ENCODE measurements at places on chromosomes 1 and 21.

GRCh38 chr1:55786396-55786795 is 571.2 kb upstream of the USP24 start:
- DNase-seq = no peak

- no peak for DNase-seq
These were observed 21.5 kb downstream of the NDUFS5 start for GRCh38 chr1:39047374-39048229.

DNA sequence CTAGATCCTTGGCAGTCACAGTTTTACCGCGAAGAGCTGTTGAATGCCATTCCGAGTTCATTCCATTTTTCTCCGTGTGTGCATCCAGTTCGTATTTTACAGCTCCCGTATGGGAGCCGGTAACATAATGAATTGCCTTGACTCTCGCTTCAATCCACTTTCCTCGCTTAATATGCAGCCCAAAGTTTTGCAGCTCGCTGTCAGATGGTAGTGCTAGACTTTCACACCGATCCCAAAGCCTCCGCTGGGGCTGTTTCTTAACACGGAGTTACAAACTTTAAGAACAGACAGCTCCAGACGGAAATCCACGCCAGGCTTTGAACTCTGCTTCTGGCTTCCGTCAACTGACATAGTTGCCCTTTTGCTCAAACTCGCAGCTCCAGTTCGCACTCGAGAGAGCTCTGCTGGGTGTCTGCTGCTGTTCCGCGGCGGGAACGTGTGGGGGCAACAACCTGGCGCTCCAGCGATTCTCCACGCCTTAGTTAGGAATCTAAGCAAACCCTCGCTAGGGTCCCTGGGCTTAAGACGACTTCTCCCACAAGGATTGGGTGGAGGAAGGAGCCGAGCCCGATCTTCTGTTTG is 3.5 kb upstream of the ARID1A start:
- DNase-seq = peak; percentile 88

- no peak for DNase-seq
These were observed 18.6 kb downstream of the ABCG1 start for GRCh38 chr21:42237577-42237976.

DNA sequence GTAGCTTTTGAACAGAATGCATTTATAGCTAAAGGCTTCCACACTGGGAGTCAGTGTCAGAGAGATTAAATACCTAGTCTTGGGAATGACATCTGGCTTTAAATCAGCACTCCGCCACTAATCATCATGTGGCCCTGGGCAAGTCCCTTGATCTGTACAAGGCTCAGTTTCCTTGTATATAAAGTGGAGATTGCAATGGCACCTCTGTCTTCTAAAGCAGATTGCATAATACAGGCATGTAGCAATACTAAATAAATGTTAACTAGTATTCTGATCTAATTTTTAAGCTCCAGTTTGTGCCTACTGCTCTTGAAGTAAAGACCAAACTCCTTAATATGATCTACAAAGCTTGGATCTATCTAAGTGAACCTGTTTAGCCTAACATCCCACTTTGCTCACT is 249.4 kb downstream of the PLPP3 start:
- DNase-seq = no peak

DNA sequence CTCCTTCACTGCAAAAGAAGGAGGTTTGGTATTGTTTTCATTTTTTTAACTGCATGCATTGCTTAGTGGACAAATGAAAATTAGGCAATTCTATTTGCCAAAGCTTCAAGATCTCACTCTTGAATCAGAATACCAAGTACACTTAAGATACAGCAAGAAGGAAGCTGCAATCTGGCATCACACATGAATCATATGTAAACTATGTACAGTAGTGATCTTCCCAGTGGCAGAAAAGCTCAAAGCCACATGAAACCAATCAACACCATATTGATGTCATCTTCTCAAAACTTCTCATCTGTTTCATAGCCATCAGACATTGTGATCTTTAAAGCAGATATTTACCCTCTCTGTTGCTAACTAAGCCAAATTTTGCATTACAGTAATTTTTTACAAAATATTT is 550.1 kb downstream of the LTN1 start:
- DNase-seq = no peak

DNA sequence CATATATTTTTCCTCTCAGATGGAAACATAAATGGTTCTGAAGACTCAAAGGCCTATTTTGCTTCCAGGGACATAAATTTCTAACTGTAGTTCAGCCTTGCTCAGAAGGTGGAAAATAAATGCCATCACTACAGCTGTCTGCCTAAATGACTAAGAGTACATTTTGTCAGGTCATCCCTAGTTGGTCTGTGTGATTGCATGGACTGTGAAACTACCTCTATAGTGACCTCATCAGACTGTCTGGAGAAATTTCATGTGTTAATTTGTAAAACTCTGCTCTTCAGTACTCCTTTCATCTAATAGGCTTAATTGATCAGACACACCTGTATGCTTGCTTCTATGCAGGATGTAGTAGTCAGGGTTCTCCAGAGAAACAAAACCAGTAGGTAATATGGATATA is 886.9 kb downstream of the AMY1C start:
- DNase-seq = no peak

GRCh38 chr1:65650682-65651081 is 142.0 kb upstream of the PDE4B start:
- DNase-seq = no peak

DNA sequence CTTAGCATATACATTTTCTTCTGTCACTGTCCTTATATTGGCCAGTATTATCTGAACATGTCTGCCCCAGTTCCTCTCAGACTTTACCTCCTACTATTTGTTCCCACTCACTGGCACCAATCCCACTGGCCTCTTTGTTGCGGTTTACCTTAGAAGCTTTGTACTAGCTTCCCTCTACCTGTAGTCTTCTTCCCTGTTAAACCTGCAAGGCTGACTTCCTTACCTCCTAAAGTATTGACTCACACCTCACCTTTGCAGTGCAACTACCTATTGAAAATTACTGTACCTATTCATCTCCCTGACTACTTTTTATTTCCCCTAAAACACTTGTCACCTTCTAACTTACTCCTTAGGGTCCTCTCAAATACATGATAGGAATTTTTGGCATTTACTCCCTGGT is 111.1 kb downstream of the CLEC20A start:
- no peak for DNase-seq

DNA sequence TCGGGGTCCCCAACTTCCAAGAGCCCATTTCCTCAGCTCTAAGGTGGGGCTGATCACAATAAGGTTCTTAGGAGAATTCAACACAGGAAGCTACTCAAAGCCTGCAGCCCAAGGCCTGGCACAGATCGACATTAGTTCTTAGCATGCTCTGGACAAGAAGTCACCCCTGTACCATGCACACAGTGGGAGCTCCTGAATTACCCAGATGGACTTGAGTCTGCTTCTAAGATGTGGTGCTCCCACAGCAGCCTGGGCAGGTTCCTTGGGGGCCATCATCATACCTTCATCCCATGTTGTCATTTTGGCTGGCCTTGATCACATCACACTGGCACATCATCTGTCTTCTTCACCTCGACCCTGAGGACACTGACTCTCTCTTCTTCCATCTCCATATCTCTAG is 153.3 kb upstream of the VAMP3 start:
- DNase-seq = peak; percentile 9

GRCh38 chr1:213200630-213201029 is 149.6 kb downstream of the RPS6KC1 start:
- DNase-seq = no peak

GRCh38 chr1:234458352-234459017 is 20.5 kb downstream of the TARBP1 start:
- no peak for DNase-seq

GRCh38 chr1:77057994-77058585 is 161.1 kb downstream of the PIGK start:
- DNase-seq = no peak

DNA sequence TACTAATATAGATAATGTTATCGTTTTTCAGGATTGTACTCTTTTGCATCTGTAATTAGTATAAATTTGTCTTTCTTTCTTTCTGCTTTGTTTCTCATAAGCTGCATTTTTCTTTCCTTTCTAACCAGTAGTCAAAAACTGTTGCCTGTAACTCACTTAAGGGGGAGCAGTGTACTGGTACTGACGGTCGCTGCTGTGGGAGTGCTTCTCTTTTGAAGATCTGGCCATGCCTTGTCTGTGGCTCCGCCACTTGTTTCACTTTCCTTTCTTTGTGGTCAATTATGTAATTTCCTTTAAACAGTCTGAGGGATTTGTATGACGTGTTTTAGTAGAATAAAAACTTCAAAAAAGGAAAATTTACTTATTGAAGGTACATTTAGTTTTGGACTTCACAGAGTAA is 37.0 kb downstream of the MIA3 start:
- DNase-seq = no peak

- DNase-seq = no peak
These were observed 40.8 kb upstream of the KCTD3 start for GRCh38 chr1:215526147-215526845.

GRCh38 chr1:65420590-65421350 is at the start of the genes LEPR and LEPROT:
TSS of gene LEPR (plus strand) at chr1:65420668. CDS start at chr1:65565566, 144,898 bp downstream.
TSS of gene LEPROT (plus strand) at chr1:65420668. CDS start at chr1:65420725, 57 bp downstream.
- no peak for DNase-seq

GRCh38 chr1:192575499-192576189 is at the start of gene RGS1:
TSS of gene RGS1 (plus strand) at chr1:192575773. CDS start at chr1:192575793, 20 bp downstream.
- DNase-seq = peak; percentile 62

GRCh38 chr1:84508510-84508909 is 2.1 kb upstream of the GNG5 start:
- no peak for DNase-seq

DNA sequence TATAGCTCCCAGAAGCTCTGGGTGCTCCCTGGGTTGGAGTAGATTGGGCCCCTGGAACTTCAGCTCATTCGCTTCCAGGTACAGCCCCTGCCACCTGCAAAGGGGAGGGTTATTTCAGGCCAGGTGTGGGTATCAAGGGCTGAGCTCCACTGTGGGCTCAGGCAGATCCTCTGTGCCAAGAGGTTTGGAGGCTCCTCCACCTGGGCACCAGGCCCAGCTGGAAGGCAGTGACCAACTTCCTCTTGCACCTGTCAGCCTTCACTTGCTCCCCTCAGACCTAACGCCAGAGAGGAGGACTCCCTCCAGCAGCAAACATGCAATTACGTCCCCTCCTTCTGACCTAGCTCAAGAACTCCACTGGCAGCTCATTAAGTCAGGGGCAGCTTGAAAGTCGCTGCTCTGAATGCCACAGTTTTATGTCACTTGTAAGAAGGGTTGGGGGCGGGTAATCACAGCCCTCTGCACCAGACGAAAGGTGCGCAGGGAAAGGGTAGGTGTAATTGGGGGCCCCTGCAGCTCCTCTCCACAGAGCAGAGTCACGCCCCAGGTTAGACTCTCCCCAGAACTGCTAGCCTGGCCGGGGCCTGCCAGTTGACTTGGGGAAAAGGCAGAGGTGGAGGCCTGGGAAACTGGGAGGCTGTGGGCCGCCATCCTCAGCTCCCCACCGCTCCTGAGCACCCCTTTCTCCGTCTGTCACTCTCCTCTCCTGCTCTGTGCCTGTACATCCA is 125.0 kb upstream of the TMPRSS2 start:
- peak; percentile 33 for DNase-seq

- DNase-seq = no peak
These were observed 789 bp upstream of the GALE start for GRCh38 chr1:23801338-23801748.

DNA sequence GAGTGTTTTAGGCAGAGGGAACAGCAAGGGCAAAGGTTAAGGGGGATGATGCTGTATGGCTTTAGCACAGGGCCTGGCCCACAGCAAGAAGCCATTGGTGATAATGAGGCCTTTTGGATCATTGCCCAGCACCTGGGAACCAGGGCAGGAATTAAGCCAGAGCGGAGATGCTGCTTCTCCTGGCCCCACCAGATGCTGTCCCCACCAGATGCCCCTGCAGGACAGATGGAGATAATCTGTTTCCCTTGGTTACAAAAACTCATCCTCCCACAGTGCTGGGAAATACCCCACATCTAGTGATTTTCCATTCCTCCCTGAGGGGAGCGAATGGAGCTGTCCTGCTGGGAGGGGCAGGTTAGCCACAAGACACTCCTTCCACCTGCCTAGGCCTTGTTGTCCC is 18.8 kb downstream of the OPRD1 start:
- DNase-seq = no peak

- no peak for DNase-seq
These were observed 62.6 kb upstream of the CLDN14 start for GRCh38 chr21:36542312-36543101.

DNA sequence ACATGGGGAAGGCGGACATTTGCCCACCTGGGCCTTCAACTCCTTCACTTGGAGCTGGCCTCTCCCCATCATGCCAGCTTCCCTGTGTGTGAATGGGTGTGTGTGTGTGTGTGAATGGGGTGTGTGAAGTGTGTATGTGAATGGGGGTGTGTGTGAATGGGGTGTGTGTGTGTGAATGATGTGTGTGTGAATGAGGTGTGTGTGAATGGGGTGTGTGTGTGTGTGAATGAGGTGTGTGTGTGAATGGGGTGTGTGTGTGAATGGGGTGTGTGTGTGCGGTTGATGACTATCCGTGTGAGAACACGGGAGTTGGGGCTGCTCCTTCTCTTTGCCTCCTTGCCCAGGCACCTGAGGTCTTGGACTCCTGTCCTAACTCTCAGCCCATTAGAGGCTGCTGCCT is 9.6 kb downstream of the MFSD2A start:
- no peak for DNase-seq

Data from sciatic nerve (tissue), 2 donors.